ENCODE measurements at places on chromosomes 6 and 20.

GRCh38 chr6:108619431-108620197 is 58.9 kb downstream of the FOXO3 start:
- no peak for DNase-seq

GRCh38 chr6:90080876-90081481 is 186.7 kb downstream of the GJA10 start:
- no peak for DNase-seq

DNA sequence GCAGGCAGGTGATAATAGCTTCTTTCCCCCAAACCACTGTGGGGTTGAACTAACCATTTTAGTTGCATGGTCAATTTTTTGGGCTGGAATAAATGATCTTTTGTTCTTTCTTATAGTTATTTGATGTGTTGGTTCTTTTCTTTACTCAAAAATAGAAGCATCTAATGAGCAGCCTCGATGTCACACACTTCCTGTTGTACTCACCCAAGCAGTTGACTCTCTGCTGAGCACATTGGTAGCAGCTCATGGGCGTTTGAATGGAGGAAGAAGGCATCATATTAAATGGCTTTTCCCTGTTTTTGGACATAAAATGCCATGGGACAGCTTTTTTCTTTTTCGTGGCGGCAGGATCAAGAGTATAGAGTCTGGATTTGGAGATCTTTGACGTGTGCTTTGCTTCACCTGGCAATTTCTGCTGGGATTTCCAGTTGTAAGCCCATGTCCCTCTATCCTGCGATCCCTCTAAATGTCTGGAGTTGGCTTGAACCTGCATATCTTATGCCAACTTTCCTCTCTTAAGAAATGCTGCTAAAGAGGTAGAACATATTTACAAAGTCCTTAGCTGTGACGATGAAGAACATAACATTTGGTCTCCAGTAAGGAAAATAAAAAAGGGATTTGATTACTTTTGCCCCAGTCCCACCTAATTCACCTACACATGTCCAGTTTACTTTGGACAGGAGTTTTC is 268.3 kb downstream of the PRL start:
- DNase-seq, result no peak

DNA sequence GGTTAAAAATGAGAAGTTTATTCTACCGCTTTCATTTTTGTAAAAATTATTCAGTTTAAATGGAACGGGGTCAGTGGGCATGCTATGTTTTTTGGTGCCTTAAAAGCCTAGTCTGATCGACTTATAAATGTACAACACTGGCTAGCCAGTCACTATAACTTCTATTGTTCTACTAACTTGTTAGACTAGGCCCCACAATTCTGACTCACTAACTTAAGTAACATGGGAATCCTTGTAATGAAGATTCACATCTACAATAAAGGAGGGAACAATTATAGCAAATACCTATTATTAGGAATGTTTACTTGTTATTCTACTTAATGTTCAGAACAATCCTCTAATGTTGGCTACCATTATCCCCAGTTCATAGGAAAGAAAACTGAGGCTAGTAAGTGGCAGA is 28.5 kb downstream of the REPS1 start:
- no peak for DNase-seq
